ENCODE measurements at places on chromosomes 12 and 14. TPM values are rescaled to one million over a fixed set of nuclear protein-coding genes. Genes with fewer than 3 reads are reported as not detected.

KSR2 gene
- 2.0 TPM for total RNA-seq

A2M gene
- total RNA-seq = 84.9 TPM

MAP1LC3B2 gene
- total RNA-seq = 1.0 TPM

SLC25A21 gene
- total RNA-seq = 0.58 TPM

OR6C2 gene
- total RNA-seq = not detected

B4GALNT3 gene
- 103 TPM for total RNA-seq

AGAP2 gene
- total RNA-seq = 0.33 TPM

CIPC gene
- 34.0 TPM for total RNA-seq

GPHN gene
- total RNA-seq = 38.9 TPM

REM2 gene
- 2.0 TPM for total RNA-seq

ARHGEF40 gene
- total RNA-seq = 10.9 TPM

TAS2R14 gene
- total RNA-seq = 2.8 TPM

AMN gene
- 18.3 TPM for total RNA-seq

GALC gene
- 18.5 TPM for total RNA-seq

NEUROD4 gene
- 3.3 TPM for total RNA-seq

APOLD1 gene
- 2.9 TPM for total RNA-seq

CCT2 gene
- 260 TPM for total RNA-seq

LPAR5 gene
- 2.7 TPM for total RNA-seq

DDX11 gene
- 144 TPM for total RNA-seq

TTC9 gene
- total RNA-seq = 14.9 TPM

DAO gene
- not detected for total RNA-seq

PPP1R13B gene
- 42.0 TPM for total RNA-seq

GALNT16 gene
- 2.9 TPM for total RNA-seq

CDH24 gene
- total RNA-seq = 7.9 TPM
